Skin of body (tissue), 3 donors: ENCODE measurements at places on chromosomes 3 and 15. TPM values are rescaled to one million over a fixed set of nuclear protein-coding genes. Genes with fewer than 3 reads are reported as not detected.
A peak's percentile ranks its signal among the peaks of the same experiment; 100 is the strongest.

GRCh38 chr3:196633555-196634151, 5.8 kb upstream of the NRROS start:
- DNase-seq = no peak

DNA sequence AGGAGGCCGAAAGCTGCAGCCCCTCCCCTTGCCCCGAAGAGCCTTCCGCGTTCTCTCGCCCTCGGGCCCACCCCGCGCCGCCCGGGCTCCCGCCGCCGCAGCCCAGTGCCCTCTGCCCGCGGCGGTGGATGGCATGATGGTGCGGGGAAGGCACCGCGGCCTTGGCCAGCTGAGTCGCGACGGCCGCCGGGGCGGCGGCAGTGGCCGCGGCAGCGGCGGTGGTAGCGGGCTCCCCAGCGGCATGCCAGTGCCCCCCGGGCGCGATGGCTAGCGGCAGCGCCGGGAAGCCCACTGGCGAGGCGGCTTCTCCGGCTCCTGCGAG, 1.2 kb downstream of the TLNRD1 start:
- DNase-seq = no peak

DNA sequence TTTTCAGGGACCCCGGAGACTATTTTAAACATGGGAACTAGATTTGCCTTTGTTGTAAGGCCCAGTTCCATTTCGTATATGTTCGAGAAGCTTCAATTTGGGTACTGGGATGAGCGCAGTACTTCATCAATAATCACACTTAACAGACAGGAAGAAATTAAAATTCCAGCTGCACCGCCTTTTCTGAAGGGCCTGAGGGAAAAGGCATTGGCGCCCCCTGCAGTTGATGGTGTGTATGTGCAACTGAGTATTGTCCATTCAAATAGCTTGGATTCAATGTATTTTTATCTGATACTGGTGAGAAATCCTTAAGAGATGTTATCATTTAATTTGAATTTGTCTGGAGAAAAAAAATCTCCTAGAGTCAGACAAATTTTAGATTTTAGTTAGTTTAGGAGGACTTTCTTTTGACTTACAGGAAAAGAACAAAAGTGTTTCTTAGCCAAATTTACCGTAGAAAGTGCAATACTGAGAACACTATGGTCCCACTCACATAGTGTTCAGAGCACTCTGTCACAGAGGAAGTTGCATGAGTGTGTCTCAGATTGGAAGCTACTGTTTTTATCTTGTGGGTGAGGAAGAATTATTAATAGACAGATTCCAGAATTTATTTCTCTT, 5.4 kb upstream of the ALDH1A2 start:
- peak; percentile 57 for DNase-seq

- no peak for DNase-seq
Measured at GRCh38 chr3:53182764-53183355, 21.9 kb downstream of the PRKCD start.

RBMS3 gene
- 111 TPM for total RNA-seq

RBM5 gene
- 247 TPM for total RNA-seq

EPHB1 gene
- 5.0 TPM for total RNA-seq
